ENCODE measurements at places on chromosomes 3 and 15.

GRCh38 chr3:190739641-190740185 lies 122.8 kb downstream of the GMNC start:
- no peak for DNase-seq

DNA sequence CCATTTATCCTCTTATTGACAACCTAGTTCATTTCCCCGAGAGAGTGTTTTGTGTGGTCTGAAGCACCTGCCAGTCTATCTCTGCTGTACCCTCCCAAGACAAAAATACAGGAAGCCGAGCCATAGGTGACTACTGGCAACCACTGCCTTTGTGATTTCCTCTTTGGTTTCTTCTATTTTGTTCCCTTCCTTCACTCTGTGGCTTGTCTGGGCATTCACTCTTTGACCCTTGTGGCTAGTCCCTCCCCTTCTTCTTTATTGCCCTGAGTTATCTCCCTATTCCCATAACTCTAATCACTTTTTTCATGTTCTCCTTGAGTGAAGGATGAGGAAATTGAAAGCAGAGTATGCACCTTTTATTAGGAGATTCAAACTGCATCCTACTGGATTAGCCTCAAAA lies at the start of gene ADGRG7:
TSS of gene ADGRG7 (plus strand) at position 297 of the 400 bp plus-strand sequence. CDS start 256 bp downstream, outside the sequence.
- DNase-seq = no peak

- DNase-seq = no peak
These were observed 60.1 kb downstream of the ADAMTS9 start for GRCh38 chr3:64627471-64628321.

DNA sequence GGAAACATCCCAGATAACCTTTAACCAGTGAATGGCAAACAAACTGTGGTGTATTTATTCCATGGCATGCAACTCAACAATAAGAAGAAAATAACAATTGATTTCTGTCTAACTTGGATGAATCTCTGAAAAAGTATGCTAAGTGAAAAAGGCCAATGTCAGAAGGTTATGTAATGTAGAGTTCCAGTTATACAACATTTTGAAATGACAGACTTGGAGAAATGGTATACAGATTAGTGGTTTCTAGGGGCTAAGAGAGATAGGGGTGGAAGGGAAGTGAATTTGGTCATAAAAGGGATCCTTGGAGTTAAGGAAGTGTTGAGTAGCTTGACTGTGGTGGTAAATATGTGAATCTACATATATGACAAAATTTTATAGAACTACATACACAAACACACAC lies 269.4 kb upstream of the SUCLG2 start:
- DNase-seq = no peak

DNA sequence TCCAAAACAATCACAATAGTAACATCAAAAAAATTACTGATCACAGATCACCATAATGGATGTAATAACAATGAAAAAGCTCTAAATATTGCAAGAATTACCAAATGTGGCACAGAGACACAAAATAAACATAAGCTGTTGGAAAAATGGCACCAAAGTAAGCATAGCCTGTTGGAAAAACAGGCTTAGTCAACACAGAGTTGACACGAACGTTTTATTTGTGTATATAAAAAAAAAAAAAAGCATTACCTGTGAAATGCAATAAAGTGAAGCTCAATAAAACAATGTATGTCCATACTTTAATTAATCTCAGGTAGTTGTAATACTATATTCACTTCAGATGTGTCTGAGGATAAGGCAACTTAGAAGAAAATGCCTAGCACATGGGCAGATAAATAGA lies 77.1 kb downstream of the NR1I2 start:
- DNase-seq = no peak

- DNase-seq = no peak
These were observed 189.8 kb upstream of the PROK2 start for GRCh38 chr3:71974786-71975185.

- no peak for DNase-seq
These were observed 699.6 kb downstream of the MCTP2 start for GRCh38 chr15:94930960-94931359.

DNA sequence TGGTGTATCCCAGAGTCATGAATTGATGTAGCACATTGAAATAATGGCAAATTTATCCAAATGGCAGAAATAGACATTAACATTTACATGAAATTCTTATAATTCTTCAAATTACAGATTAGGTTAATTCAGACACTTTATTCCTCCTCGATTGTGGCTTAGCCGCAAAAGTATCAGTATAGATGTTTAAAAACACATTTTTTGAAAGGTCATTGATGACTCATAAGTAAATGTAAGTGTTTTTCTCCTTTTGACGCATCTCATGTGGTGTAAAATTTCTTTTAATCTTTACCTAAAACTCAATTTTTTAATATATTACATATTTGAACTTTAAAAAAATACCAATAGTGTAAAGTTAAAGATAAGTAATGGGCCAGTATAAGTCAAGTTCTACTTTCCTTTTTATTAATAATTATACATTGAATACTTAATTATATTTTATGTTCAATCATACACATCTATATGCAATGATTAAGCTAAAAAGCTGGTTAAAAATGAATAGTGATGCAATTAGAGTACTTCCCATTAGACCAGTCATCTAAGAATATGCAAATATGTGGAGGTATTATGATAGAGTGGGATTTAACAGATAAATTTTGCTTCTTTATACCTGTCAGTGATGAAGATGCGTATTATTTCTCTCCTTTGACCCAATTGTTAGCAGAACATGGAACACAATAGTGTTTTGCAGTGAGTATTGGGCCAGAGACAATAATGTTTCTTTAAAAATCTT lies 678.1 kb upstream of the DPPA4 start:
- DNase-seq = no peak

GRCh38 chr15:69797051-69797595 lies 300.6 kb downstream of the TLE3 start:
- DNase-seq = no peak

DNA sequence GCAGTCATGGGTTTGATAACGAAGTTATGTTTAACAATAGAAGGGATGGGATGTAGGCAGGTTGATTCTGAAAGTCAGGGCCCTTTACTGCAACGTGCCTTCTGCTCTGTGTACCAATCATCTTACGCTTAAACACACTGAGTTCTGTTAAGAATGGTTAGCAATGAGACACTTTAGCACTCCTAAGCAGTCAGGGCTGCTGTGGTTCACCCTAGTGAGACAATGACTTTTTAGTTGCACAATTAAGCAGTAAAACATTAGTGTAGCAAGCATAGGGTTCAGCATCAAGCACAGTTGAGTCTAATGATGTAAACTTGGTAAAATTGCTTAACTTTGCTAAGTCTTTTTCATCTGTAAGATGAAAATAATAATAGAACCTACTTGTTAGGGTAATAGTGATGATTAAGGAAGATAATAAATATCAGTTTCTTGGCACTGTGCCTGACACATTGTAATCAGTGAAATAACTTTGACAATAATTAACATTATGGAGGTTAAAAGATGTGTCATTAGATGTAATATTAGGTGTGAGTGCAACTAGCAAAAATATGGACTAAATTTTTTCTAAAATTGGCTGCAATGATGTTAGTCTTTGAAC lies 484.2 kb upstream of the THBS1 start:
- DNase-seq = no peak

DNA sequence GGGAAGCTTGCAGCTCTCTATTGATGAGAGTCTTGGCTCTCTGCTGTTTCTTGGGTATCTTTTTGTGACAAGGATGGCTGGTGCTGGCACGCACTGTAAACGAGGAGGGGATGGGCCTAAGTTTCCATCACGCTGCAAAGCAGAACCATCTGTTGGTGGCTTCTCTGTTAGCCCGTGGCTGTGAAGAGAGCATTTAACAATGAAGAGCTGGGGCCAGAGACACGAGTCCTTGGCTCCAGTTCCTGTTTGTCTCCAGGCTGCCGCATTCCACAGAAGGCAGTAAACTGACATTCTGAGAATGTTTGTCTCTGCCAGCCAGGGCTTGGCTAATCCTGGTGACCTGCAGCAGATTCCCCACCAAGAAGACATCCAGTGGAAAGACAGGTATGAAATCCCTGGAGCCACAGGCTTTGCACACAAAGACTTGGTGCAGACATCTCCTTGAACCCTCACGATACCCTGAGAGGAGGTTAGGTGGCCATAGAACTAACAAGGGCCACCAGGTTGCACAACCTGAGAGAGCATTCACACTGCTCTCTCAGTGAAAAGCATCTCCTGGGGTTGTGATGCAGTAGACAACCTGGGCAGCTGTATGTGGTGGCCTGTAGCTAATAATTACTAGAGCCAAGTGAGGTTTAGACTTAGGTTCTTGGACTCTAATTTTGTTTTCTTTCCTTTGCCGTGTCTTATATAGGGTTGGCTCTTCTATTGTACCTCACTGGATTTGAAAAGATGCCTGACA lies 130.9 kb downstream of the ASB7 start:
- DNase-seq = no peak

DNA sequence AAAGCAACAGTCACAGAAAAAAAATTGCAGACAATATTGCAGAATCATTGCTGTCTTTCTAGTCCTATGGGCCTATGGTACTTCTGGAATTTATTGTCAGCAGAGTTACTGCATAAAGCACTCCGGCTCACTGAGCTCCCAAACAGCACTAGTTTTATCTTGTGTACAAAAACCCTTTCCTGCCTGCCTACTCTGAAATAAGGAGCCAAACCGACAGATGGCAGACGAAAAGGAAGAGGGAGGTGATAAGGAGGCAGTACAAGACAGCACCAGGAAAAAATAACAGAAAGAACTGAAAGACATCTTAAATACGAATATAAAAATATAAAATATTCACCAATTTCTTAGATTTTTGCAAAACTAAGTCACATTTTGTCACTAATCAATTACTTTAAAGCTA lies 15.6 kb downstream of the HERC1 start:
- DNase-seq = no peak

- DNase-seq = no peak
These were observed 28.2 kb downstream of the RBP2 start for GRCh38 chr3:139448104-139448503.

GRCh38 chr15:91099616-91099994 lies 452 bp upstream of the SV2B start:
- no peak for DNase-seq

DNA sequence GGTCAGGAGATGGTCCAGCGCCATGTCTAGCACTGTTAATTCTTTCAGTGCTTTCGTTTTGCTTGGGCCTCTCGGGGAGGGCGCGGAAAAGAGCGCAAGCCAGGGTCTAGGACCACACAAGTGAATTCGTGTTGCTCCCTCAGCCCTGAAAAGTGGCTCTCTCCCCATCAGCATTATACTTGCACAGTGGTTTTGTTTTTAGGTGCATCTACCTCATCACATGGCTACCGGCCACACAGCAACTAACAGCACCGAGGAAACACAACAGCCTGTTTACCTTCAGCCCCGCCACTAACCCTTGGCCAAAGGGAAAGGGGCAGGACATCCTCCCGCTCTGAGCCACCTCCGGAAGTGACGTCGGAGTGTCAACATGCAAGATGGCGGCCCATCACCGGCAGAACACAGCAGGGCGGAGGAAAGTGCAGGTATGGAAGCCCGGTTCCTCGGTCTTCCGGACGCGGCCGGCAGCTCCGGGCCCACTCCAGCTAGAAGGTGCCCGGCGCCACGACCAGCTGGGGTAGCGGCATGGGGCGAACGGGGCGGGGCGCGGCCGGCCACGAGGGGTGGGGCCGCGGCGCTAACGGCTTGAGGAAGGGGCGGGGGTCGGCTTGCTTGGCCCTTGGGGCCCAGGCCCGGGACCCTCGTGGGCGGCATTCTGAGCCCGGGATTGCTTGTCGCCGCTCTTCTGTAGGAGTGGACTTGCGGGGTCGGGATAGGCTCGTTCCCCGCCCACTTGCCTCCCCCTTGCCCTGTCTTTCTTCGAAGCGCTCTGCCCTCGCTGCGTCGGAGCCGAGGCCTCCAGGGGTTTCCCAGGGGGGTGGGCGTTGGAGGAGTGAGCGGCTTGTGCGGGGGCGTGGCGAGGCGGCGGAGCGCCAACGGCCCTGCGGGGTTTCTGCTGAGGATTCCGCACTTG lies at the start of the genes SCN11A and WDR48:
TSS of gene SCN11A (minus strand) at position 296 of the 913 bp plus-strand sequence. CDS start 101,582 bp downstream, outside the sequence.
TSS of gene WDR48 (plus strand) at position 368 of the 913 bp plus-strand sequence. CDS start at position 378, 10 bp downstream.
- DNase-seq = peak; percentile 88

DNA sequence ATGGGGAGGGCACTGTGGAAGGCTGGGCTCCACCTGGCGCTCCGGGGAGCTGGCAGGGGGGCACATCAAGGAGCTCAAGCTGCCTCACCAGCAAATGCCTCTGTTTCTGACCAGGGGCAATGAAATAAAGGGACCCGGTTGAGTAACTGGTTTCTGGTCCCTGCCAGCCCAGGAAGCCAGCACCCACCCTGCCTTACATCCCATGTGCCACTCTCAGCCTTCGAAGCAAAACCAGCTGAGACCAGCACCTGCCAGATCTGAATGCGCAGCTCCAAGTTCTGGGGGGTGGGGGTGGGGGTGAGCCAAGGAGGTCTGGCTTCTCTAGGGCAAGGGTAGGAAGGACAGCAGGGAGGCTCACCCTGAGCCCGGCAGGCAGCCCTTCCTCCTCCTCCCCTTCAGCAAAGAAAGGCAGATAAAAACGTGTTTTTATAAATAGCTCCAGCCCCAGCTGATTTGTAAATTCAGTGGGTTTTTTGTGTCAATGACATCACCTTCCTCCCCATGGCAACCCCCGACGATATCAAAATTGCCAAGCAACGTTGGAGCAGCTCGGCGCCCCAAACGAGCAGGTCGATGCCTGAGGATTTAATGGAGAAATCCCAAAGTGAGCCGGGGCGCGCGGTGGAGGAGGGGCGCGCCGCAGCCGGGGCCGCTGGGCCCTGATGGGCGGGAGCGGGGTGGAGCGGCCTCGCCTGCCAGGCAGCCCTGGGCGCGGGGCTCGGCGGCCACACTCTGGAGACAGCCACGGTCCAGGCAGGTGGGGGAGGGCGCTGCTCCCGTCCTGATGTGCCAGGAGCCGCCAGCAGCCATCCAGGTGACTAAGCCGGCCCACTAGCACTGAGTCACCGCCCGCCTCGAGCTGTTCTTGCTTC lies at the start of gene PAK6:
TSS of gene PAK6 (plus strand) at position 532 of the 872 bp plus-strand sequence. CDS start 25,723 bp downstream, outside the sequence.
- no peak for DNase-seq

DNA sequence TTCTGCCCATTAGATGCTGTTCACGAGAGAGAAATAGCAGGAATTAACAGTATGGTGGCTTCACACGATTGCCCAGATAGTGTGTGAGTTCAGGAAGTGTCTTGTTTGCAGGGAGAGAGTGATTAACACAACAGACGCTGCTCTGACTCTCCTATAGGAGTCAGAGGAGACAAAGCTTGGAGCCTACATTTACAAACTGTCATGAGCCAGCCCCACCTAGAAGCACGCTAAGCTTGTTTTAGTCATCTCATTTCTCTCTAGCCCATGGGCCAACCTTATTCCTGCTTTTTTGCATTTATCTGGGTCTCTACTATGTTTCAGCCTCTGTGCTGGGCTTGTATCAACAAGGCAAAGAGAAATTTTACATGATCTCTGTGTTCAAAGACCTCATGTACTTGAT lies 128.3 kb upstream of the BFSP2 start:
- no peak for DNase-seq
